ENCODE measurements at places on chromosomes 2 and 18.

- DNase-seq = no peak
Observed at GRCh38 chr2:150729495-150729955, 242.1 kb upstream of the RND3 start.

GRCh38 chr2:6557737-6558136, 308.0 kb downstream of the CMPK2 start:
- DNase-seq = no peak

- DNase-seq = no peak
Observed at GRCh38 chr2:28377984-28378678, 14.5 kb upstream of the FOSL2 start.

GRCh38 chr18:35585608-35586007, 4.1 kb downstream of the GALNT1 start:
- DNase-seq = no peak

DNA sequence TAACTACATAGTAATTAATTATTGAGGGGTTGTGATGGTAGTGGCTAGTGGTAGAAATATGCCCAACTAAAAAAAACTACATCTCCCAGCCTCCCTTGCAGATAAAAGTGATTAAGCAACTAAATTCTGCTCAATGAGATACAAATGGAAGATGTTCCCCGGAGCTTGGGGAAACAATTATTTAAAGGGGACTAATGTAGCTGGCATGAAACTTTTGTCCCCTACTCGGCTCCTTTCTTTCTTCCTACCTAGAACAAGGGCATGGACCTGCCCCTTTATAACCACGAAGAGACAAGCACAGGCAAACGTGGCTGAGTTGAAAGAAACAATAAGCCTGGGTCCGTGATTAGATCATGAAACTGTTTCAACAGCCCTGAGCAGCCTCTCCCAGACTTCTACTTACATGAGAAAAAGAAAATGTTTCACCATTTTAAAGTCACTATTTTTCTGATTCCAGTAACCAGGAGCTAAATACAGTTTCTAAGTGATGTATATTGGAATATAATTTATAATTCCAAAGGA, 236.9 kb downstream of the SCG2 start:
- no peak for DNase-seq

DNA sequence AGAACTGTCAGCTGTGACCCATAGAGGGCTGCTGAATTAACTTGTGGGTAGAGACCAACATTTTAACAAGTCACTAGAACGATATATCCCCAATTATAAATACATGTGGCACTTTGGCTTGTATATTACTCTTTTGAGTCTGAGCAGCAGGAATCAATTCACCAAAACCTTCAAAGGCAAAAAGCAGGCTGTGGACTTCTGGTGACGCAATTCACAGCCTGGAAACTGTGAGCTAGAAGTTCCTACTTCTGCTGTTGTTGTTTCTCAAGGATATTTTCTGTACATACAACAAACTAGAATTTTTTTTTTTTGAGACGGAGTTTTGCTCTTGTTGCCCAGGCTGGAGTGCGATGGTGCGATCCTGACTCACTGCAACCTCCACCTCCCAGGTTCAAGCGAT, 37.3 kb downstream of the PTCD3 start:
- DNase-seq = no peak

- no peak for DNase-seq
Observed at GRCh38 chr2:69943843-69944525, 17.4 kb downstream of the ASPRV1 start.

DNA sequence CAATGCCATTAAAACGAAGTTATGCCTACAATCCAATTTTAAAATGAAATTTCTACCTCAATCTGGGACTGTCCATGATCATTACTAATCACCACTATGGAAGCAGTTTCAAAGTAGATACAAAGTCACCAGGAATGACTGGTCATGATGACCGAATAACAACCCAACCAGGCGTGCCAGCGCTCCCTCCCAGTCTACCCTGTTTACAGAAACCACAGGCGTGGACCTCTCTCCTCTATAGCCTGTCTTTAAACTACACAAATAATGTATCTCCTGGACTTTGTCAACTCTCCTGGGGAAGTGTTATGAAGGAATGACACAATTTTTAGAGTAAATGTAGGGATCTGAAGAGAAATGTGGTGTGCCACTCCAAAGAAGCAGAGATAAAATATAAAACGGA, 150.2 kb downstream of the SRBD1 start:
- DNase-seq = no peak

GRCh38 chr2:5215989-5216607, 476.1 kb upstream of the SOX11 start:
- no peak for DNase-seq

- DNase-seq = no peak
Observed at GRCh38 chr2:31277621-31278020, 43.7 kb downstream of the EHD3 start.

DNA sequence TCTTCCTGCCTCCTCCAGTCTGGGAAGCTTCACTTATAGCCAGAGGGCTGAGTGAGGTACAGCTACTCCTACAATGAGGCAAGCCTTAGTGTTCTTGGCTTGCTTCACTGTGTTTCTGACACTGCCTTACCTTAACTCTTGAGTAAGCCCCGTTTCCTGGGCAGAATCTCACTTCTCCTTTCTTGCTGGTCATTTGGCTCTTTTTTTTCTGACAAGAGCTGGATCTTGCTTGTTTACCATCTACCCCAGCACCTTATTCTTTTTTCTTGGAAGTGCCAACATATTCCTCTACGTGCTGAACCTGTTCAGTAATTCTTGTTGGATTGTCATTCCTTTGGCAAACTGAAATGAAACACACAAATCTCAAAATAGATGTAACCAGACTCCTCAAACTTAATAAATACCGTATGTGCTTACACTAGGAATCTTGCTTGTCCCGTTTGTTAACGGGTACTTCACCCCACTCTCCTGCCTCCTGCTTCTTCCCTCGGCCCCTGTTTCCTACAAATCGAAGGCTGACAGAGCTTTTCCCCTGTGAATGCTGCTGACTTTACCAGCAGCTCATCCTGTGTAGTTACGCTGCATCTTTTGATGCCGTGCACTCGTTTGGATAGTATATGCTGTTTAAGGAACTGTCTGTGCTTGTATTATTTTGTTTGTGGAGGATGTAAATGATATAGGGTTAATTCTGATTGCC, 132.2 kb downstream of the FMNL2 start:
- DNase-seq = no peak

GRCh38 chr18:53698907-53699306, 525.6 kb downstream of the MBD2 start:
- no peak for DNase-seq

DNA sequence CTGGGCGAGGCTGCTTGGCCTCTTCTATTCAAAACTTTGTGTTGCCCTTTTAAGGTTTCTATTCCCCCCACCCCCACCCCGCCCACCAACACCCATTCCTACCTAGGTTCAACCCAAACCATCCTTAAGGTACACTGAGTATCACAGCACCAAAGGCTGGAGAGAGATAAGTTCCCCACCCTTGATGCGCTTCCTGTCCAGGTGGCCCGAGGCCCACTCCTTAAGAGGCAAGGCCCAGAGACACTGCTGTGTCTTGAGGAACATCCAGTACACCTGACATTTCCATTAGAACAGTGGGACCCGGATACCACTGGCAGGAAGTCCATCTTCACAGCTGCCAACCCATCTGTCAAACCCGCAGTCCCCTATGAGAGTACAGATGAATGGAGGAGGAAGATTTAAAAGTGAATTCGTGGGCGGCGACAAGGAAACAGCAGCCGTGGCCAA, 277 bp upstream of the INPP1 start:
- peak; percentile 70 for DNase-seq
